NCI-H1694 treated with DMSO at 0.1 percent for 48 hours (cell line): ENCODE measurements at places on chromosomes 3 and 15.

- DNase-seq = no peak
Measured at GRCh38 chr3:133254151-133254550, 145.7 kb upstream of the BFSP2 start.

DNA sequence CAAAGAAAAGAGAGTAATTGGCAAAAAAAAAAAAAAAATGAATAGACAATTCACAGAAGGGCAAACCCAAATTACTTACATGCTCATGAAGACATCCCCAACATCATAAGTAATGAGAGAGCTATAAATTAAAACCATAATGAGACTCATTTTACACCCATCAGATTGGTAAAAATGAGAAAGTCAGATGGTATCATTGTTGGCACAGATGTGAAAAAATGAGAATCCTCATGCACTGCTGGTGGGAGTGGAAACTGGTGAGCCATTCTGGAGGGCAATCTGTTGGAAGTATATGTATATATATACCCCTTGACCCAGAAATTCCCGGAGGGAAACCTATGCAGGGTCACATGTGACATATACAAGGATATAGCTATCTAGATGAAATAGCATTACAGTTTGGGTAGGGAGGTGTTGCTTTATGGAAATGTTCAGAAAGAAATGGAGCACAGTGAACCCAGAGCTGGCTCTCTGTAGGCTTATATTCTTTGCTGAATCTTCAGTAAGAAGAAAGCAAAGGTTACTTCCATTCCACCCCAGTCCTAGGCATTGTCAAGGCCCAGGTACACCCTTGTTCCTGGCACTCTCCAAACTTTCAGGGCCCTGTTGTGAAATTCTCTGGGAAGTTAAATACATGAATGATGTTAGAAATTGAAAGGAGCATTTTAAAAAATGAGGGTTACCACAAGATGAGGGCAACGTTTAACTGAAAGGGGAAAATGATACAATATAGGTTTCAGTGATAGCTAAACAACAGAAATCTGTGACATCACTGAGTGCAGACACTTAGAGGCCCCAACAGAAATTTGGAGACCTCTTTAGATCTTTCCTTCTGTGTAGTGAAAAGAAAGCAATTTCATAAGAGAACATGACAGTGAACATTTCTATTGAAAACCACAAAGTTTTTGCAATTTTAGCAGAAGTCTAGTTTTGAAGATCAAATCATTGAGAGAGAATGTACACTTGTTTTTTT is 132.7 kb upstream of the TPRG1 start:
- DNase-seq = peak; percentile 55

- no peak for DNase-seq
Measured at GRCh38 chr3:55621026-55621422, 133.9 kb upstream of the WNT5A start.

DNA sequence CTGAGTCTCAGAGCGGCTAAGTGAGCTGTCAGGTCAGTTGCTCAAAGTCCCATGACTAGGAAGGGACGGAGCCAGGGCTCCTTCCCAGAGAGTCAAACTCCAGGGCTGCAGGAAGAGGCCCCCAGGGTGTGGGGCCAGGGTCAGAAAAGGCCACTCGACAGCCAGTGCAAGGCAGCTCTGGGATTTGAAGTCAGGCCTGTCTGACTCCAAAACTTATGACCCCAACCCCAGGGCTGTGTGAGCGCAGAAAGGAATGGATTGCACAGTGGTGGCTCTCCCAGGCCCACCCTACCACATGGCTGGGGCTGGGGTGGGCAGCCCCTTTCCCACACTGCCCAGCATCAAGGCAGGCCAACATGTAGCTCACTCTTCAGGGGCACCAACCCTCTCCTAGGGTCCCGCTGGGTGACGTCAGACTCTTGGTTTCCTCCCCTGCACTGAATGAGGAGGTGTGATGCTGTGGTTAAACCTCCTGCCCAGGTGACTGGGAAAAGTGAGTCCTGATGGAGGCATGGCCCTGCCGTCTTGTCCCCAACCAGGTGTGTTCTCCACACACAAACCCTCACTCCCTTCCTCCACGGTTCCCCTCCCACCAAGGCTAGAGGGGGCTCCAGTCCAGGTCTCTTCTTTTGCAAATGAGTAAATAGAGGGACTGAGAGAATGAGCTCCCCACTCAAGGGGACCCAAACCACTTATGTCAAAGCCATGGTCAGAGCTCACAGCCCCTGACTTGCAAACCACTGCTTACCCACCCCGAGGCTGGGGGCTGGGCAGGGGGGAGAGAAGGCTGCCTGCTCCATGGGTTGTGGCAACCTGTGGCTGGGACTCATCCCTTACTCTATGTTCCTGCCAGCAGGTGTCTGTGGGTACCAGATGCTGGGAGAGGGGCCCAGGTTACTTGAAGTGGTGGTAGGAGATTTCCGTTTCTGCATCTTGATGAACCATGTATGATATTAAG is 23.8 kb upstream of the CORO2B start:
- no peak for DNase-seq

DNA sequence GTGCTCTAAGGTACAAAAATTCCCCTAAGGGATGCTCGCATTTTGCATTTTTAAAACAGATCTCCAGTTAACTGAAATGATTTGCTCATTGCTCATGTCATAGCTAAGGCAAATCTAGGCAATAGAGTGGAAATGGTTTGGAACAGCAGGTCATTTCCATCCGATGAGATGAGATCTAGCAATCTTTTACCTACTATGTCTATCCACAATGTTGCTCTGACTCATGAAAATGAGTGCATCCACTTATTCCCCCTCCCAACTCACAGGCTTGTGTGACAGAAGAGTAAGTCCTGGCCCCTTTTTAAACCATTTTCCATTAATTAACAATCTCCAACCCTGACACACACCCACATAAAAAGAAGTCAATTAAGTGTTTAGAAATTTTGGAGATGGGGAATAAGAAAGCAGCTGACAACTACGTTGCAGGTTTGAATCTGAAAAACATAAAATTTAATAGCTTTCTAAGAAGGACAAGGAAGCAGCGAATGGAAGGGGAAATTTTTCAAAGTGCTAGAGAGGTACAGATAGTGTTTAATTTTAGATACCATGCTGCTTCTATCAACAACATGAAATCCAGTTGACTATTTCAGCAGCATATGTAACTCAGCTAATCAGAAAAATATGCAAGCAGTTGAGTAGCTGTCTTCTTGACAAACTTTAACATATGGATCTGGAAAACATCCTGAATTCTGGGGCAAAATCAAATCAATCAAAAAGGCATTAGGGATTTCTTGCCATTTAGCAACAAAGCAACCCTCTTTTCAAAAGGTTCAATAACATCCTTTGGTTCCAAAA is 112.0 kb downstream of the TMCO5A start:
- DNase-seq = no peak

DNA sequence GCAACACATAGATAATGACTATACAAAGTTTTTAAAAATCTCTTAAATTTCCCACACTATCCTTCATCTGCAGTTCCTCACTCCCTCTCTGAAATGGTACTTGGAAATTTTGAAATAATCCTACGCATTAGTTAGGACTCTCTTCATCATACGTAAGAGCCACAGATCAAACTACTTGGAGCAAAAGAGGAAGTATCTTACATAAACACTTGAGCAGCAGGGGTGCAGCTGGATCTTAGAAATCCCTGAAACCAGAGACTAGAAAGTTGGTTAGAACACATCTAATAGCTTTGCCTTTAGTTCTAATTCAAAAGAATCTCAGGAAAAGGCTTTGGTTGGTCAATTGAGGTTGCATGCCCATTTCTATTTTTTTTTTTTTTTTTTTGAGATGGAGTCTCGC is 38.8 kb upstream of the ZNF445 start:
- no peak for DNase-seq

GRCh38 chr15:90086868-90087268 is 15.4 kb downstream of the IDH2 start:
- DNase-seq = no peak

DNA sequence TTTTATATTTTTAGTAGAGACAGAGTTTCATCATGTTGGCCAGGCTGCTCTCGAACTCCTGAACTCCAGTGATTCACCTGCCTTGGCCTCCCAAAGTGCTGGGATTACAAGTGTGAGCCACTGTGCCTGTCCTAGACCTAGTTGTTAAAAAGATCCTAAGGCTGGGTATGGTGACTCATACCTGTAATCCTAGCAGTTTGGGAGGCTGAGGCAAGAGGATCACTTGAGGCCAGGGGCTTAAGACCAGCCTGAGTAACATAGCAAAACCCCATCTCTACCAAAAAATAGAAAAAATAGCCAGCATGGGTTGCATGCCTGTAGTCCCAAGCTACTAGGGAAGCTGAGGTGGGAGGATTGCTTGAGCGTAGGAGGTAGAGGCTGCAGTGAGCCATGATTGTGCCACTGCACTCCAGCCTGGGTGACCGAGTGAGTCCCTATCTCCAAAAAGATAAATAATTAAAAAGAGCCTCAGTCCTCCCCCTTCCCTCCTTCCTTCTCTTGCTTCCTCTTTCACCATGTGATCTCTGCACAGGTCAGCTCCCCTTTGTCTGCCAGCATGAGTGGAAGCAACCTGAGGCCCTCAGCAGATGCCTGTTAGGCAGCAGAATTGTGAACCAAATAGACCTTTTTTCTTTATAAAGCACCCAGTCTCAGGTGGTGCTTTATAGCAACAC is 9.8 kb upstream of the FNDC3B start:
- DNase-seq = no peak

GRCh38 chr3:193598202-193598601 is 5.2 kb downstream of the OPA1 start:
- DNase-seq = no peak

- DNase-seq = no peak
Measured at GRCh38 chr3:123522320-123523022, 62.4 kb downstream of the HACD2 start.

GRCh38 chr3:183701744-183702143 is 4.1 kb downstream of the YEATS2 start:
- no peak for DNase-seq

DNA sequence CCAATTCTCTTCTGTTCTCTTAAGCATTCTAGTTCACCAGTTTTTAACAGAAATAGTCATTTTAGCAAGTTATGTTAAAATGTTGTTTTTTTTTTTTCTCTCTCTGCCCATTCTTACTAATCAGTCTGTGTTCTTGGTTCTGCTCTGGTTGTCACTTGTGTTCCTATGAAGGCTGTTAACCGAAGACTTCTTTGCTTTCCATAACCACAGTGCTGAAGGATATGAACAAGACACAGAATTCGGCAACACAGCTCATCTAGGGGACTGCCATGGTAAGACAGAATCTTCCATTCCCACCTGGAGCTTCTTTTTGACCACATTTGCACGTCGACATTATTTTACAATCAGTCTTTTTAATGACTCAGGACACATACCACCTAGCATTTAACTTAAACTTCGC is 49.1 kb downstream of the SEMA6D start:
- no peak for DNase-seq

DNA sequence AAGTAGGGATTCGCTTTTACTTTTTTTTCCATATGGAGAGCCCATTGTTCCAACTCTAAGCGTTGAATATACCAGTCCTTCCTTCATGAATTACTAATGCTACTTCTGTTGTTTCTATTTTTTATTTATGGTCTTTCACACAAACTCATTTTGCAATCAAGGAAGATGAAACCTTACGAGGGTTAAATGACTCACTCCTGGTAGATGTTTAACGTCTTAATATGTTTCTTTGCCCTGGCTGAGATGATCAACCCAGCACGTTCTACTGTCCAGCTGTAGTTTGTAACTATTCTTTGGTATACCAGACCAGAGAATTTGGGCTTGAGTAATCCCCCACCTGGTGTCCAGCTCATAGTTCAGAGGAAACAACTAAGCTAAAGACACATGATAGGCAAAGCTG is 23.1 kb downstream of the CDCP1 start:
- DNase-seq = no peak

DNA sequence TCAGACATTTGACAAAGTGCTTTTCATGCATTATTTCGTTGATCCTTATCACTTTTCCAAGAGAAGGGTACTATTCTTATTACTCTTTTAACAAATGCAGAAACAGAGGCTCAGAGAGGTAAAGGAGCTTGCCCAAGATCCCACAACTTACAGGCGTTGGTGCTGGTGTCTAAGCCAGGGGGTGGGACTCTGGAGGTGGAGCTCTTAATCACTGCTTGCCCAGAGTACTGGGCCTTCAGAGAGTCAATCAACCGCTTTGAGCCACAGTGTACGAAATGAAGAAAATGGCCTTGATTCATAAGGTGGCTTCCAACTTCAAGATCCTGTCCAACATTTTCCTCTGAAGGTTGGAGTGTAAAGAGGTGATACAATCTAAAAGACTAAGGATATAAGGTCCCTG is 211.5 kb downstream of the NECTIN3 start:
- no peak for DNase-seq

- no peak for DNase-seq
Measured at GRCh38 chr3:9747267-9747666, 2.5 kb upstream of the OGG1 start.

- DNase-seq = no peak
Measured at GRCh38 chr3:143633816-143634215, 214.5 kb downstream of the SLC9A9 start.
